ENCODE measurements at places on chromosomes 2 and 18. TPM values are rescaled to one million over a fixed set of nuclear protein-coding genes. Genes with fewer than 3 reads are reported as not detected.

DSC3 gene
- under 0.01 TPM for total RNA-seq

ZFAND2B gene
- 22.1 TPM for total RNA-seq

HS1BP3 gene
- 34.4 TPM for total RNA-seq

MREG gene
- 1.9 TPM for total RNA-seq

CCDC85A gene
- total RNA-seq: 2.2 TPM

SNED1 gene
- 8.6 TPM for total RNA-seq

RTP5 gene
- not detected for total RNA-seq

PASK gene
- 13.0 TPM for total RNA-seq

DNA sequence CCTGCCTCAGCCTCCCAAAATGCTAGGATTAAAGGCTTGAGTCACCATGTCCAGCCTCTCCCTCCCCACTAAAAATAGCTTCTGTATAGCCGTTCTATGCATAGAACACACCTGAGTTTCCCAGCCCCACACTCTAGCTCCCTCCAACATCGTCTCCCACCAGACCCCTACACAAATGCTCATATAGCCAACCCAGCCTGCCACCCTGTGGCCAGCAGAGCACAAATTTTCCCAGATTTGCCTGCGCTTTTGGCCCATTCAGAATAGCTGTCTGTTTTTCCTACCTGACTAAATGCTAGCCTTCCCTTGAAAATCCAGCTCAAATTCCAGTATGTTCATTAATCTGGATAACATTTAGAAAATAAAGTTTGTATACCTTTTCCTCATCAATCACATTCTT lies 22.8 kb downstream of the TRABD2A start:
- DNase-seq: no peak

- no peak for DNase-seq
Measured at GRCh38 chr2:169090133-169090820, 20.9 kb downstream of the DHRS9 start.

- no peak for DNase-seq
Measured at GRCh38 chr2:241073166-241074064, 28.7 kb downstream of the MTERF4 start.

DNA sequence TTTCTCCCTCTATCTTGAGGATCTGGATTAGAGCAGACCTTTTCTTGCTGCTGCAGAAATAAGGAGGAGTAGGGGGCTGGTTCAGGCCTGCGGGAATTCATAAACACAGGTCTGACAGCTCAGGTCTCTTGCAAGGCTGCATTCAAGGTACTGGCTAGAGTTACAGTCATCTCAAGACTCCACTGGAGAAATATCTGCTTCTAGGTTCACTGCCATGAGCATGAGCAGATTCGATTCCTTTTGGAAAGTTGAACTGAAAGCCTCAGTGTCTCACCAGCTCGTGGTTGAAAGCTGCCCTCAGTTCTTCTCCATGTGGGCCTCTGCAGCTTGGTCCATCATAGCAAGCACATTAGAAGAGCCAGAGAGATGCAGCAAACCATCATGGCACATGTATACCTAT lies 124.4 kb upstream of the SETBP1 start:
- DNase-seq: no peak

- DNase-seq: no peak
Measured at GRCh38 chr2:65343386-65343785, 89.0 kb downstream of the SPRED2 start.

DNA sequence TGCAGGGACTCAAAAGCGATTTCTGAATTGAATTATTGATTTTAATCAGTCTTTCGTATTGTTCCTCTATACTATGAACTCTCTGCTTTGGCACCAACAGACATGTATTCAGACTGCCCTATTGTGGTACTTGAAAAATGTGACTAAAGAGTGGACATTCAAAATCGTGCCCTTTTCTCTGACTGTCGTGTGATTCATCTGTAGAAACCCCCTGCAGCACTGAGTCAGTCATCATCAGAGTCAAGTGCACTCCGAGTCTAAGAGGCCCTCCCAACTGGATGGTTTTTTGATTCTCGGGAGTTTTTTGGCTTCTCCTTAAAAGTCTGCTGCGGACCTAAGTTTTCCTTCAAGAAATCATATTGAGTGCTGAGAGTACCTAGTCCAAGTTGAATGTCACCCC lies 96.4 kb upstream of the FOSL2 start:
- no peak for DNase-seq

GRCh38 chr2:103738108-103738507 lies 976.3 kb downstream of the TMEM182 start:
- DNase-seq: no peak

- no peak for DNase-seq
Measured at GRCh38 chr18:13048061-13048595, 57.0 kb downstream of the CEP192 start.

- DNase-seq: no peak
Measured at GRCh38 chr2:47257946-47258348, 102.8 kb upstream of the STPG4 start.

GRCh38 chr2:83959266-83959665 lies 499.8 kb downstream of the SUCLG1 start:
- no peak for DNase-seq

DNA sequence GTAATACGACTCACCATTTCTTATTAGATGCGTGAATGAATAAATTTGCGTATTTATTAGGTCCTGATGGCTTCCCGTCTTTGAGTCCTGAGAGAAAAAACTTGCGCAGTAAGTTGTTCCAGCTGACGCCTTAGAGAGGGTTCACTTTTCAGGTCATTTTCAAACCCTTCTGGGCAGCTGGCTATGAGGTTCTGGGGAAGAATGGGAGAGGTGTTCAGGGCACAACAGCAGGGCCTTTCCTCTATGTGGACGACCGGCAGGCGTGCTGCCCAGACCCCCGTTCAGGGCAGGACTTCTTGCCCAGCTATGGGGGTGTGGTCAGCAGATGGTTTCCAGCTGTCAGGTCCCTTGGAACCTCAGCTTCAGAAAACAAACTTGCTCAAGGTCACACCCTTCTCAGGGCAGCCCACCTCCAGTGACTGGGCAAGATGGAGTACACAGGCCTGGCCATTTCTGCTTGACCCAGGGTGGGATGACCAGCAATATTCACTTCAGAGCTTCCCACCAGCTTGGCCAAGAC lies 61.1 kb upstream of the TNP1 start:
- no peak for DNase-seq

DNA sequence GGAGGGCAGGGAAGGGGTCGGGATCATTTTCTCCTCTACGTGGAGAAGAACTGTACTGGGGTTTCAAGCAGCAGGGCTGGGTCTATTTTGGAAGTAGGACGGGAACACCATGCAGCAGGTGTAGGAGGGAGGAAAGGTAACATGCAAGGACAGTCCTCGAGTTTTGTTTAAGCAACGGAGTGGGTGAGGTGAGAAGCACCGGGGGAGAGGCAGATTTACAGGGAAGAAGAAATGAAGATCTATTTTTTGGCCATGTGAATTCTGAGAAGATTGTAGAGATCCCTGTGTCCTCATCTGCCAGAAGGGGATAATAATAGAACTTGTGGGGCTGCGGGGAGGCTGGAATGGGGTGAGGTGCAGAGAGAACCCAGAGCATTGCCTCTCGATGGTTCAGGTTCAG lies 85.6 kb downstream of the INPP5D start:
- DNase-seq: no peak
